ENCODE measurements at places on chromosomes 1 and 21.

- DNase-seq = no peak
These were observed 105.4 kb downstream of the CD247 start for GRCh38 chr1:167412920-167413319.

DNA sequence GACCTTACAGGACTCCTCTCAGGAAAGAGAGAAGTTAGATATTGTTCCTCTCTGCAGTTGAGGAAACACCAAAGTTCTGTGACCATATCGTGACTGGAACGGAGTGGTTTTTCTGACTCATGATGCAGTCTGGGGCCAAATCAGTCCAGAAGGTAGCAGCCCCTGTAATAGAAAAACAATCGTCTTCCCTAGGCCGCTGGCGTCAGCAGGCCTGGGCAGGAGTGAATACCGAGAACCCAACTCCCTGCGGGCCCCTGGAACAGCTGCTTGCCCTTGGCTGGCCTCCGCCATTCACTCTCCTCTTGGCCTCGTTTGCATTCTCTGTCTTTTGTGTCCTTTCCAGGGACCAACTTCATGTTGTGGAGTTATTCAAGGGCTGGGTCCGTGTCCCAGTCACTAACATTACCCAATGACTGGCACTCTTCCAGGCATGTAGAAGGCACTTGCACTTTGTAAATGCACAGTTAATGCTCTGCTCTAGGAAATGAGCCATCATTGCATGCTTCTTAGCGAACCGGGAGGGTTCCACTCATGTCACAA, 10.9 kb upstream of the CD101 start:
- DNase-seq = no peak

GRCh38 chr1:183870351-183871077, 65.6 kb downstream of the RGL1 start:
- no peak for DNase-seq

DNA sequence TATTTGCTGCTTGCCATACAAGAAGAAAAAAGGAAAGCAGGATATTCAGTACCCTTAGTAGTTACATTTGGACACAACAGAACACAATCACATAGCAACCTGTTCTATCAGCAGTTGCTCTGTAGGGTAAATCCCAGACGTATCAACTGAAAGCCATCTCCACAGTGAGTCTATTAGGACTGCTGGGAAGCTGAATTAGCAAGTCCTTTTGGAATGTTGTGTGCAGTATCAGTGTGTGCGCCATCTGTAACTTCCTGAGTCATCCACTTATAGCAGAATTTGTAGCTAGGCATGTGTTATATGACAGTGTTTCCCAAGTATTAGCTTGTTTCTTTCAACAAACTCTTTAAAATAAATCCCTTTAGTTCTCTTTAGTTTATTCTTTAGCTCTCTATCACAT, 21.3 kb downstream of the CCDC30 start:
- DNase-seq = no peak

DNA sequence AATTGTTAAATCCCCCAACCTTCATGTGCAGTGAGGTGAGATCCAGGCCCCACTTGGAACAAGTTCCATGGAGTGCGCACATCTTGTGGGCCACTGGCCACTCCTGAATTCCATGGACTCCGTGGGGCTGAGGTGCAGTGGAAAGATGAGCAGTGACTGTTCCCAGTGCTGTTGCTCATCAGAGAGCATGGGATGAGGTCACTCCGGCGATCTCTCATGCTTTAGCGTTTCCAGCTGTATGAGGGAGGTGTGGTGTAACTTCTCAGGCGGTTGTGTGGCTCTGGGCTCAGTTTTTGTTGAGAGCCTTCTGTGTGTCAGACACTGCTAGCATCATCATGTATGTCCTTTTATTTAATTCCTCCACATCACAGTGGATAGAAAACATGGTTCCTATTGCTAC, 96.2 kb downstream of the GALNT2 start:
- no peak for DNase-seq

DNA sequence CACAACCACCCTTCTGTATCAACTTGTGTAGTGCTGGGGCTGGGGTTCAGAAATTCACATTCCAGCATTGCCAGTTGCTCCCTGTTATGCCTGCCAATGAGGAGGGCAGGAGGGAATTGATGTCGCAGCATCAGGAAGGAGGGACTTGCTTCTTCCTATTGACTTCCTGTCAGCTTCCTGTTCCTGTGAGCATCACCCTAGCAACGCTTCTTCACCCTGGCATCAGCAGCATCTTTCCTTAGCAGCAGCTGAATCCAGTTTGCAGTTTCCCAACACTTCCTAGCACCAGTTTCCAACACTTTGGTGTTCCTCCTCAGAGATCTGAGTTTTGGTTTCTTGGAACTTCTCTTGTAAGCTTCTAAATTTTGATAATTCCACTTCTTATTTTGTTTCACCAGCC, 8.9 kb upstream of the TRIM62 start:
- DNase-seq = no peak

DNA sequence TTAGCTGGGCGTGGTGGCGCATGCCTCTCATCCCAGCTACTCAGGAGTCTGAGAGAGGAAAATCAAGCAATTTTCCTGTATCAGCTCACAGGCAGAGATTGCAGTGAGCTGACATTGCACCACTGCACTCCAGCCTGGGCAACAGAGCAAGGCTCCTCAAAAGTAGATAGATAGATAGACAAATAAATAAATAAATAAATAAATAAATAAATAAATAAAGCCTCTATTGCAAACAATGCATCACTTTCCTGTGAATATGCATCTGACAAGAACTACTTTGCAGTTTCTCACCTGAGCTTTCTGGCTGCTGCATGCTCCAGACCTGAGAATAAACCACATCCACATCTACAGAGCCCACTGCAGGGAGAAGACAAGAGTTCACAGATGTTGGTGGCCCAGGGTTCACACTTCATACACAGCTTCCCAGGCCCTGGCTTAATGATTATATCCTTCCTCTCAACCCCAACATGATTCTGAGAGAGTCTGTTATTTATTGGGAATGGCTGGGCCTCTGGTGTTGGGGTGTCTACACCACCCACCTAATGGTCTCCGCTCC, 28.6 kb downstream of the FCRL2 start:
- no peak for DNase-seq

- no peak for DNase-seq
These were observed 78.1 kb downstream of the PCBP3 start for GRCh38 chr21:45721671-45722070.

- DNase-seq = no peak
These were observed 1.7 kb downstream of the ASPM start for GRCh38 chr1:197144570-197145325.

GRCh38 chr1:198678901-198679329, 40.1 kb downstream of the PTPRC start:
- DNase-seq = no peak

GRCh38 chr21:37463083-37463801, 96.7 kb downstream of the DYRK1A start:
- DNase-seq = no peak

- no peak for DNase-seq
These were observed 173.7 kb downstream of the GABPA start for GRCh38 chr21:25908495-25908894.

DNA sequence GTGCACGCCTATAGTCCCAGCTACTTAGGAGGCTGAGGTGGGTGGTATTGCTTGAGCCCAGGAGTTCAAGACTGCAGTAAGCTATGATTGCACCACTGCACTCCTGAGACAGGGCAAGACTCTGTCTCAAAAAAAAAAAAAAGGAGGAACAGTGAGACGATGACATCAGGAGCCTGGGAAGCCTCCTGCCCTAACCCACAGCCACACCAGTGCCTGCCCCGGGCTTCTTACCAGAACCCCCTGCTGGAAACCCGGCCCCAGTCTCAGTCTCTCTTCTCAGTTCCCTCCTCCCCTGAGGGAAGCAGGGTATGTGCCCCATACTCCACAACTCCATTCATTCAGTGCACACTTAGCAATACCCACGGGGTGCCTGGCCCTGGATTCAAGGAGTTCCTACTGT, 9.1 kb downstream of the COL8A2 start:
- no peak for DNase-seq

DNA sequence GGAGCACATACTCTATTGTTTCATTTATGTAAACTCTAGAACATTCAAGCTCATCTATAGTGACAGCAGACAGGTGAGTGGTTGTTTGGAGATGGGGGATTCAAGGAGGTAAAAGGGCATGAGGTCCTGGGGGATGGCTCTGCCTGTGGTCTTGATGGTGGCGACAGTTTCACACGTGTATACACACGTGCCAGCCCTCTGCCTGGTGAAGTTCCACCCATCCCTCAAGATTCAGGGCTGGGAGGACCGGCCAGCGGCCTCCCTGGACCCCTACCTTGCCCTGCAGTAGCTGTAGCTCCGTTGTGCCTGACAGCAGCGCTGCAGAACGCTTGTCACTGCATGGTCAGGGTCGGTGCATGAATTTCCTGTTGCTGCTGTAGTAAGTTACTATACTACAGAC, 38.9 kb upstream of the UTS2 start:
- DNase-seq = no peak

DNA sequence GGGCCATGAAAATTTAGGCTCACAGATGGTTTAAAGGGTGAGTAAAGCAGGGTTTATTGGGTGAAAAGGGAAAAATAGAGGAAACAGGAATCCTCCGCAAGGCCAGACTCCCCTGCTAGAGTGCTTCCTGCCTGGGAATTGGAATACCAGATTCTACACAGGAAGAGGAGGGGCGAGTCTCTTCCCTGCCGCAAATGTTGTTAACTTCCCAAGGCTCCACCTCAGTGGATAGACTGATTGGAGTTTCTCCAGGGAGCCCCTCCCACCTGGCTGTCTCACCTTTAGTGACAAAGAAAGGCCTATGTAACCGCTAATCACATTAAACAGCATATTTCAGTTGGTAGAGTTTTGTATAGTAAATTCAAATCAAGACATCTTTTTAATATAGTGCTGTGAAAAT, 1450.1 kb downstream of the KCNT2 start:
- no peak for DNase-seq

DNA sequence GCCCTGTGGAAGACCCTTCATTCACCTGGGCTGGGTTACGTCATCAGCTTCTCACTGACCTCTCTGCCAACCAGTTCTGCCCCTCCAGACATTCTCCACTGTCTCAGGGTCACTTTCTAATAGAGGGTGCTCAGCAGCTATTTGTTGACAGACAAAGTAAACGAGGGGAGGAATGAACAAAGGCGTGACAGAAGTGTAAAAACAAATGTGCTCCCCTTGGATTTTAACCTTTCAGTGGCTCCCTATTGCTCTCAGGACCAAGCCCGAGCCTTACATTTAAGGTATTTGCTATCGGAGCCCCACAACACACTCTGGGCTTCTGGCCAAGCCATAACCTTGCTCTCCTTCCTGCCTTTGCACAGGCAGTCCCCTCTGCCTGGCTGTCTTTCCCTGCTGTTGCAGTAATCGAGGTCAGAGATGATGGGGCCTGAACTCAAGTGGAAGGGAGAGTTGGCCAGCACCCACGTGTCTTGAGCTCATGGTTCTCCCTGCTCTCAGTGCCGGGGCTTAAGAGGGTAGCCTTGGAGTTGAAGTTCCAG, 9.3 kb upstream of the MARCKSL1 start:
- DNase-seq = no peak

GRCh38 chr1:65330822-65331221, 21.5 kb downstream of the DNAJC6 start:
- no peak for DNase-seq

- no peak for DNase-seq
These were observed 290.8 kb upstream of the ESRRG start for GRCh38 chr1:217014066-217014465.

DNA sequence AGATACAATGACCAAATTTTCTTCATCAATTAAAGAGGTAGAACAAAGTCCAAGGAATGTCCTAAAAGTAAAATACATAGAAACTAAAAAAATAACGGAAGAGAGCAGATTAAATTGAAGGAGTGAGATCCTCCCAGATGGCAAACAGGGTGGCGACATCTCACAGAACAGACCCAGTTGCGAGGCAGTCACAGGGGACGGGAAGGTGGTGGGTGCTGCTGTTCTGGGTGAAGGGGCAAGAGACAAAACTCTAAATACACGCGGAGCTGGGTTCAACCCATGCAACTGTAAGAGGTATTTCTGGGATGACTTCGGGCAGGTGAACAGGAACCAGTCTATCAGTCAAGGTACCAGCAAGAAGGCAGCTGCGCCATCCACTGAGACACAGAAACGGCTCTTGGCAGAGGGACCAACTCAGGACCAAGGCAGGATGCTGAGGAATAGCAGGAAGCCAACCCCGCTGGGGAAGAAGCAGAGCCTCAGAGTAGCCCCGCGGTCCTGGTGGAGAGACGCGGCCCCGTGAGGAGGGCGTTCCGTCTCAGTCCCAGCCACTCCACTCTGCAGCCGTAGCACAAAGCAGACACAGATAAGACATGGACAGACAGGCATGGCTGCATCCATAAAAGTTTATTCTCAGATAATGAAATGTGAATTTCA, 32.2 kb downstream of the WDR4 start:
- no peak for DNase-seq

GRCh38 chr1:25794325-25794724, 5.7 kb upstream of the SELENON start:
- DNase-seq = no peak

DNA sequence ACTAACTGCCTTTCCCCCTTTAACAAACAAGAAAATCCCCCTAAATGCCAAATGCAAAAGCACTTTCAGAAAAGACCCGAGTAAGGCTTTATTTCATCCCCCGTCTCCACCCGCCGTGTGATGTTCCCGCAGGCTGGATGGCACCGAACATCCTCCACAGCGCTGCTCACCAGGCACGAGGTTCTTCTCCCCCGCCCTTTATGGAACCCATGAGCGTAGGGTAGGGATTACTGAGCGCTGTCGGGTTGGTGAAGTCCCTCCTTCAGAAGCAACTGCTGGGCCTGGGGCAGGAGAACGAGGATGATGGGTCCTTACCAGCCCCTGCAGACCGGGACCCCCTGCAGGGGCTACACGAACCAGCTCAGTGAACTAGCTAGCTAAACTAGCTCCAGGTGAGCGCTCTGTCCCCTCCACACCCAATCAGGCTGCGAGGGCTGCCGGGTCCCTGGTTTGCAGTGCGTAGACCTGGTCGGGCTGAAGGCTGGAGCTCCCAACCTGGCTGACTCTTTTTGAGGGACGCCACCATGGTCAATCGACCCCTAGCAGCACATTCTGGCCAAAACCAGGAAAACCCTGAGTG, 80.4 kb downstream of the ITPKB start:
- no peak for DNase-seq

DNA sequence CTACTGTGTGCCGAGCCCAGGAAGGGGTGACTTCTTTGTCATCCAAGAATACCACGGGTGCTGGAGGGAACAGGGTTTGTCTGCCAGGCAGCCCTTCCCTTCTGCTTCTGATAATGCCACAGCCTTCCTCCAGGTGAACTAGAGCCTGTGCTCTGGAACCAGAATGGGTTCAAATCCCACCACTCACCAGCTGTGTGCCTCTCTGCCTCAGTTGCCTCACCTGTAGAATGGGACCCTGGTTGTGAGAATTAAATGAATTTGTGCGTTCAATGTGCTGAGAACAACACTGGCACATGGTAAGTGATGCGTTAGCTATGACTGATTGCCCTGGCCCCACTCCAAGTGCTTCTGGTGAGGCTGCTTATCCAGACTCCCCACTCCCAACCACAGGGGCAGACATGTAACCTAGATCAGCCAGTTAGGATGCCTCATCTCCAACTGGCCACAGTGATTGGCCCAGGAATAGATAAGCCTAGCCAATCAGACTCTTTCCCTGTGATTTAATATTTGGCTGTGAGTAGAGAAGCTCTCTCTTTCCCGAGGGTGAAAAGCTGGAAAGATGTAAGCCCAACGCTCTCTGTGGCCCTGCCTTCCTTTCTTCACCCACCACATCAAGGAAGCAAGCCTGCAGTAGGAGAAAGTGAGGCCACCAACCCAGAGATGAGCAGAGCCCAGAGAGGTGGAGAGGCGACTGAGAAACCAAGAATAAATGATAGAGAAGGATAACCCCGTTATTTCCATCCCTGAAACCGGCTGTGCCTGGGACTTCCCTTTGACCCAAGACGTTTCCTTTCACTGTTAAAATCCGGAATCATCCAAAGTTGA, 20.8 kb upstream of the LAPTM5 start:
- DNase-seq = no peak

Measured in activated T-cell treated with anti-CD3 and anti-CD28 coated beads for 24 hours (primary cell).